Frontal cortex (tissue), 4 donors: ENCODE measurements at places on chromosomes 12 and 14. TPM values are rescaled to one million over a fixed set of nuclear protein-coding genes. Genes with fewer than 3 reads are reported as not detected.

DNA sequence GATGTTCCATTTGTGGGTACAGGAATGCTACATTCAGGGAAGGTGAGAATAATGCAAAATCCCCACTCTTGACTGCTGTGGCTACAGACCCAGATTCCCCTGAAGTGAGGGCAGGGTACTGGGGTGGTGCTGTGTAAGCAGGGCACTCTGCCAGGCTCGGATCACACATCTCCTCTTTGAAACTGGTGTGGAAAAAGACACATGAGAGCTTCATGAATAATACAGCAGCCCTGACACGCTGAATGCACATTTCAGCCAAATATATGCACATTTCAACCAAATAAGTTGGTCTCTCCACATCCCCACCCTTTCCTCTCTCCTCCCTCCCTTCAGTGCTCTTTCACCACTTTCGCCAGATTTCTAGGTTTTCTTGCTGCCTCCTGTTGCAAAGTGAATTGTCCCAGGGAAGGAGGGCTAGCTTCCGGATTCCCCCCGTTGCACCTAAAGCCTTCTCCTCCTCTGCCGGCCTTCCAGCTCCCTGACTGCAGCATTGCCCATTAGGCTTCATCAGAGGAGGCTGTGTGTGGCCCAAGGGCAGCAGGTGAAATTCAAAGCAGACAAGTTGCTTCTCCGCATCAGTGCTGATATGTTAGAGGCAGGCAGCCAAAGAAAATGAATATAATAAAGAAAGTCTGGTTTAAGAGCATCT lies 118.2 kb upstream of the TMCC3 start:
- DNase-seq, result no peak

GRCh38 chr12:51401900-51402299 lies 10.7 kb upstream of the GALNT6 start:
- DNase-seq, result no peak

DNA sequence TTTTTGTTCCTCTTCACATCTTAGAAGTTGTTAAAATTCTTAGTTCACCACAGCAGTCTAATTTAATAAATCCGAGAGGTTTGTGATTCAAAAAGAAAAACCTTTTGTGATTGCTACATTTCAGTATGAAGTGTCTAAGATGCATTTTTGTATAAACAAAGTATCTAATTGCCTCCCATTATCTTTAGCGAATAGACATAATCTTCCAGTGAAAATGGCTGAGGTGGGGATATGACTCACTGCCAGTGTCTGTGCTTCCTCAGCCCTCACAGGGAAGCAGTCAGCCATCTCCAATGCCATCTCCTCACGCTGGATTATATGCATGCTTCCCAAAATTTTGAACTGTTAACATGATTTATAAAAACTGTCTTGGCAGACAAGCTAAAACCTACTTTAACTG lies 7.6 kb downstream of the GCH1 start:
- DNase-seq, result no peak

The NANOG gene
- not detected for total RNA-seq

The RPL10L gene
- total RNA-seq, result not detected

DNA sequence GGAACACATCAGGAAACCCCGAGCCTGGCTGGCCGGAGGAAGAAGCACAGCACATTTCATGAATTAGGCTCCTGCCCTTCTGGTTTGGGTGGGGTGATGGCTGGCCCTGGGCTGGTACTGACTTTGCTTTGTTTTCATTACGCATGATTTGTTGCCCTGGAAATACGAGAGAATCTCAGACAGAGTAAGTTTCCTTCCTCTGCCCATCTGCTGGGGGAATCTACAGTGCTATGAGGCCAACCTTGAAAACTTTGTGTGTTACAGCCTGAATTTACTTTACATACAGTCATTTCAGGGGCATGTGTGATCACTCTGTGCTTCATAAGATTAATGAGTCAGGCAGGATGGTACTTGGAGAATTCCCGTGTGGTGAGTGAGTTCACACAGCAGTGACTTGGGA lies 20.5 kb upstream of the SLC5A8 start:
- DNase-seq, result no peak

The INHBC gene
- not detected for total RNA-seq

The CCDC196 gene
- not detected for total RNA-seq

DNA sequence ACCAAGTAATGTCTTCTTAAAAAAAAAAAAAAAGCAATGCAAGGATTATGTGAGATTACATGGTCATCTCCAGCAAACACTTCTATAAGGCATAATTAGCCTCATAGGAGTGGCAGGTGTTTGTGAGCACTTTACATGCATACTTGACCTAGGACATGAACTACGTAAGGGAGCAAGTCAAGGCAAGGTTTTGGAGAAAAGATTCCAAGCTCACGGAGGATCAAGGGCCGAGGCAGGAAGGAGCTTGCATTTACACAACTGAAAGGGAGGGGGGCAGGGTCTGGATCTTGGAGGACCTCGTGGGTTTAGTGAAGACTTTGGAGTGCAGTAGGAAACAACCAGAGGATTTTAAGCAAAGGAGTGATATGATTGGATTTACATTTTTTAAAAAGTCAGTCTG lies 112.5 kb downstream of the CCER1 start:
- no peak for DNase-seq

DNA sequence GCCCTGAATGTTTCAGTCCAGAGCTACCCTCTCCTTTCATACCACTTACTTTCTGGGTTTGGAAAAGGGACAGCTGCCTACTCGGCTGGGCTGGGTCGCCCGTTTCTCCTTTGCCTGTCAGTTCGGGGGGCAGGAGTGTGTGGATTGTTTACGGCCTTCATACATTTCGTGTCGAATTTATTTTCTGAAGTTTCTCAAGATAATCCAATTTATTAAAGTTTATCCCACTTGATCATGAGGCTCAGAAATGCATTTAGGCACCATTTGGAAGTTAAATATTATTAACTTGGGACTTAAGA lies 608 bp downstream of the ZNF410 start:
- no peak for DNase-seq

- peak; percentile 41 for DNase-seq
Measured at GRCh38 chr14:22850944-22851764, 14.8 kb downstream of the MMP14 start.

GRCh38 chr12:612293-612692 lies 51.0 kb downstream of the NINJ2 start:
- DNase-seq, result no peak

- DNase-seq, result no peak
Measured at GRCh38 chr12:57235017-57235727, 5.7 kb downstream of the SHMT2 start.

GRCh38 chr12:27785882-27786570 lies 6.0 kb upstream of the MANSC4 start:
- DNase-seq, result no peak

DNA sequence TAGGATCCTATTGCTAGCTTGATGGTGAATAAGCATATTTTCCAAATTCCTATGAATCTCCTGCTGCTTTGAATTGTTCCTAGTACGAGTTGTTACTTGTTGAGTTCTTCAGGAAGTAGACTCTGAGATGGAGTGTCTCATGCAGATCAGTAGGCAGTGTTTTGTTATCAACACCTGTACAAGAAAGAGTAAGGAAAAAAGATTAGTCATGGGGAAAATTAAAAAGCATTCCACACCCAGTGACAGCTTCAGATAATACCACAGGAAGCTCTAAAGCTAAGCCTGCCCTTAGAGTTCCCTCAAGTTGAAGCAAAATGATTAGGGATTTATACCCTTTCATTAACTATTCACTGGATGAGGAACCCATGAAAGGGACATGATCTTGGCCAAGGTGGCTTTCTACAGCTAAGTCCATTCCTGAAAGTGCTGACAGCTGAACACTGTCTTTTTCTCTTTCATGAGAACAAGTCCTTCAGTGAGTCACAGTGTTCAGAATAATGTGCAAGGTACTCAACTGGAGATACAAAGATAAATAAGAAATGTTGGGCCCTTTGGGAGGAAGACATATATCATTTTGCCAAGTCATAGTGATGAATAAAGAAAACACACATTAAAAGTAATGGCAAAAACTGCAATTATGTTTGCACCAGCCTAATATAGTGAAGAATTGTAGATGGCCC lies 49.1 kb downstream of the CCER1 start:
- no peak for DNase-seq

GRCh38 chr12:112971248-112971647 lies 7.1 kb upstream of the OAS2 start:
- DNase-seq, result no peak

DNA sequence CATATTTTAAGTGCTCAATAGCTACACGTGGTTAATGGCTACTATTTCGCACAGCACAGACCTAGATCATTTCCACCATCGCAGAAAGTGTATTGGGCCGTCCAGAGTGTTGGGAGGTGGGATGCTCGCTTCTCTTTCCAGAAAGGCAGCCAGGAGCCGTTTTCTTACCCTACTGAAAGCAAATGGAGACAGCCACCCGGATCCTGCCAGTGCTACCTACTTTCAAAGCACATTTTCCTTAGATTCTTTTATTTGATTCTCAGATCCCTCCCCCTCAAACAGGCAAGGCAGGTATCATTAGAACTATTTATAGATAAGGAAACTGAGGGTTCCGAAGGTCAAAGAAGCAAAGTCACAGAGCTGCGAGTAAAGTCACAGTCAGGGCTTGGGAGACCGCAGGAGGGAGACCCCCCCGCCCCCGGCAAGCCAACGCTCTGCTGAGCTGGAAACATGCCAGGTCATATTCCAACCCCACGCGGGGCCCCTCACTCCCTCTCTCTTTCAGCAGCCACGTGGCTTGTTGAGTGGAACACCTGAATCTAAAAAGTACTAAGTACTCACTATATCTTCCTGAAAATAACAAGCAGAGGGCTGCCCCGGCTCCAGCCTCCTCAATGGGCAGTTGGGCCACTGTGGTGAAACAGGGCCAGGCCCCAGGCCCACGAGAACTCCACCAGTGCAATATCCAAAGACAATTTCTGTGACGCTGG lies 36.2 kb downstream of the PRIMA1 start:
- DNase-seq, result no peak

The GPR84 gene
- total RNA-seq, result not detected

DNA sequence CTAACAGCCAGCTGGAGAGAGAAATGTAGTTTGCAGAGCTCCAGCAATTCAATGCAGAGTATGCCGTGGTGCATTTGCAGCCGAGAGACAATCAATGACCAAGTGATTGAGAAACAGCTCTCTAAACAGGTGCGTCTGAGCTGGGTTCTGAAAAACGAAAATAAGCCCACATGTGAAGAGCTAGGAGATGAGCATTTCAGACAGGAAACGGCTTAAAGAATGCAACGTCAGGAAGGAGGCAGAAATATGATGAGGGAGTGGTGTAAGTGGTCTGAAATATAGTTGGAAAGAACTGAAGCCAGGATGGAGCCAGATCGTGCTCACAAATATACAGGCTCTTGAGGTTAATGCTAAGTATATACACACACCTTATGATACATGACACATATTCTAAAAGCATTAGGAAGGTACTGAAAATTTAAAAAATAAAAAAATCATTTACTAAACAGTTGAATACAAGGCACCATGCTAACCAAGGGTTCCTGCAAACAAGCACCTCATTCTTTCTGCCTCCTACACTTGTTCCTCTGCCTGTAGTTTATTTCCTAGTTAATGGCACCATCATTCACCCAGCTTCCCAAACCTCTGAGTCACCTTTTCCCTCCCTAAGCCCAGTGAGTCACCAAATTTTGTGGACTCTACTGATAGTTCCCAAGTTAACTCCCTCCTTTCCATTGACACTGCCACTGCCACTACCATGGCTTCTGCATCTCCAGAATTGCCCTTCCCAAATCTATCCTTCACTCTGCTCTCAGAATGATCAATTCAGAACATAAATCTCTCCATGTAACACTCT lies 2.3 kb upstream of the GARIN2 start:
- no peak for DNase-seq

DNA sequence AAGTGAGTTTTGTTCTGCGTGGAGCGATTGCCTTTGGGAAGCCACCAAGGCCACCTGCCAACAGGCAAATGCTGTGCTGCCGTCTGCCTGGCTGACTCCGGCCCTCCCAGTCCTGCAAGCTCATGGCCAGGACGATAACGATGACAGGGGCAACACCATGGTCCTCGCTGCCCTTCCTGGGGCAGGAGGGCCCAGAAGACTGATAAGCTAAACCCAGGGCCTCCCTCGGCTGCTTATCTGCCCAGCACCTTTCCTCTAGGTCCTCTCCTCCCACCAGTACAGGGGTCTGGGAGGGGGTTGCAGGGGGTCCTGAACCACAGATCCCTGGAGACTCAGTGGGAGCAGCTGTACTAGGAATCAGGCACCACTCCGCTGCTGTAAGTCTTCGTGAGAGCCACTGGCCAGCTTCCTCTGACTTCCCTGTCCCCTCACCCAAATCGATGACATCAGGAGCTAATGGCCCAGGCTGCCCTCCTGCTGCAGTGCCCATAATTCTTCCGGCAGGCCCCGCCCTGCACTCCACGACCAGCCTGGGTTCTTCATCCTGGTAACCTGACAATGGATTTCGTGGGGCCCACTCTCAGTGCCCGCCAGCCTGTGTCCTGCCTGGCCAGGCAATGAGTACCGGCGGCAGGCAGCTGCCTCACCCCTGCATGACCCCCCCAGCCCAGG lies 5.1 kb downstream of the ANKRD9 start:
- DNase-seq, result no peak

DNA sequence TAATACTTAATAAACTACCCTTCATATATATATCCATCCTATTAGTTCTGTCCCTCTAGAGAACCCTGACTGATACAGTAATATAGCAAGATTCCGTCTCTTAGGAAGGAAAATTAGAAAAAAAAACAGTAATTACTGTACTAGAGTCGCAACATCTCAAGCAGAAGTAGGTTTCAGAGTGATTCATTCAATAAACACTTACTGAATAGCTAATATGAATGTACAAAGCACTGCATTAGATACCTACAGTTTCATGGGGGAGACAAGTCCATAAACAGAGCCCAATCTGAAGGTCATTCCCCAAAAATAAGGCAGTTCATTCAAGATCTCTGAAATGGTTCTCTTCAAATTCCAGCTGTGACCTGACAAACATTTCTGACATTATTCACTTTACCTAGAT lies 9.9 kb downstream of the CERS5 start:
- no peak for DNase-seq

DNA sequence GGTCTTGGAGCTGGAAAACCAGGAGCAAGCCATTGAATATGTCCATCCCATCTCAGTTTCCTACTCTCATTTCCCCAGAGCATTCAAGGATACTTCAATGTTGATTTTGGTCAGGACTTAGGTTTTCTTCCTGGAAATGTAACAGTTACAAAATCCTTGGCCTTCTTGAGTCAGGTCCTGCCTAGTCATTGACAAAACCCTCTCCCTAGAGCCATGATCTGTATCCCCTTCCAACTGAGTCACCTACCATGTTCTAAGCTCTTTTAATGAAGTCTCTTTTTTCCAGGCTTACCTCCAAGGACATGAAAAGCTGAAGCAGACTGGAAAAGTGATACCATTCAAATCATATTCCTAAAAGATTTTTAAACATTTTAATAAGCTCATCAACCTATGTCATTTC lies 549.2 kb downstream of the GALC start:
- DNase-seq, result no peak

- no peak for DNase-seq
Measured at GRCh38 chr12:87283111-87283510, 746.1 kb downstream of the C12orf50 start.
